ENCODE measurements at places on chromosomes 12 and 14.
A peak's percentile ranks its signal among the peaks of the same experiment; 100 is the strongest.

DNA sequence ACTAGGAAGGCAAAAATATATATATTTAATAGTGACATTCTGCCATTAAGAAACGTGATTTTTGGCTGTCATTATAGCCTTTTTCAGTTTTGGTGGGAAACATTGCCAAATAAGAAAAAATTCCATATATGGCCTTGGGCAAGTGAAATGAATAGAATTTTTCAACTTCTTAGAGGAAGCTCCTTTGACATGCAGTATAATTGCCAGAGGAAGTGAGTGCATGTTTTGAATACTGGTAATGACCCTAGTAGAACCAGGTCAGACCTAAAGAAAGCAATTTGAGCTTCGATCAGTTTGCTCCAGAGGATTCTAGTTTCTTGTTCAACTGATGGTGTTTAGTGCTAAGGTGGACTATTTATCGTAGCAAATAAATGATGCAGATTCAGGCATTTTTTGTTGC lies 26.2 kb upstream of the TRIM9 start:
- no peak for DNase-seq

- no peak for DNase-seq
These were observed 55.4 kb downstream of the TMEM121 start for GRCh38 chr14:105581551-105582341.

- DNase-seq, result no peak
These were observed 139.7 kb upstream of the DYRK2 start for GRCh38 chr12:67508830-67509229.

DNA sequence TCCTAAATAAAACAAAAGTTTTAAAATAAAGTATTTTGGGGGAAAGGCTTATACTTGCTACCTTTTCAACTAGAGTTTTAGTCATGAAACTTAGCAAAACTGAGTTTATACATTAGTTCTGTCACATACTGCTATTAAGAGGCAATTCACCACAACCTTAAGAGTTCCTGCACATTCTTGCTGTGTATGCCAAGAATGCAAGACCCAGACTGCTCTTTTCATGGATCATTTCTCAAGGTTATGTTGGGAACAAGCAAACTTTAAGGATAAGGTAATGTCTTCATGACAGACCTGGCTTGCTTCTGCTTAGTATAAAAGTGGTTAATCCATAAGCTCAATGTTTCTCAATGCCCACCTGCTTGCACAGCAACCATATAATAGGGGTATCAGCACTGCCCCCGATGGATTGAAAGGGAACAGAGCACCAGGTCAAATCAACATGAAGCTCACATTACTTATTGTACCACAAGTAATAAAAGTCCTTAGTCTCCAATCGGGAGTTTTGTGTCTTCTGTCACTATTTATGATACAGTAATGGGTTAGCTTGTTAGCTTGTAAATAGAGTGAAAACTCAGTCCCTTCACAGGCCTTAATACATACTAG lies 67.6 kb downstream of the KIF21A start:
- no peak for DNase-seq

GRCh38 chr14:93201155-93201704 lies 5.6 kb downstream of the GON7 start:
- DNase-seq, result no peak

- peak; percentile 83 for DNase-seq
These were observed 790 bp upstream of the GPR19 start for GRCh38 chr12:12696562-12697383.

GRCh38 chr14:64720131-64720576 lies 15.9 kb downstream of the PLEKHG3 start:
- DNase-seq, result no peak

DNA sequence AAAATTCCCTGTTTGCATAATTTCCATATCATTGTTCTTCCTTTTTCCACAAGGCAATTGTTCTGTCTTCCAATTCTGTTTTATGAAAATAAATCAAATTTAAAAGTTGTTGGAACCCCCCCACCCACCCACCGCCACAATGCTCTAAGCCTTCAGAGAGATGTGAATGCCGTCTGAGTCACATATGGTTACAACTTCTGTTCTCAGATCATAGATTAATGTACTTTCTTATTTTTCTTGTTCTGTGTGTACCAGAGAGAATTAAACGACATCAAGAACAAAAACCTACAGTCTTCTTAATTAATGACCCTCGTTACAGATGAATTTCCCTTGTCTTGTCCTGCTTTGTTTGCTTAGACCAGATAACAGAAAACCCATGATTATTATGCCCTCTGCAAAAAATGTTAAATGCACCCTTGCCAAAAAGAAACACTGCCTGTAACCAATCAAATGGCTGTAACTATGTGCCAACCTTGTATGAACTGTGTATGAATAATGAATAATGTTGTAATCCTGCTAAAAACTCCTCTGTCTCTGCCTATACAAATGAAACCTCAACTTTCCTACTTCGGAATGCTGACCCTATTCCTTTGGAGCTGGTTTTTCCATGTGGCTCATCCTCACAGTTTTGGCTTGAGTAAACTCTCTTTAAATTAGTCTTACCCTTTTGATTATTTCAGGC lies 14.0 kb downstream of the OR6S1 start:
- DNase-seq, result no peak

DNA sequence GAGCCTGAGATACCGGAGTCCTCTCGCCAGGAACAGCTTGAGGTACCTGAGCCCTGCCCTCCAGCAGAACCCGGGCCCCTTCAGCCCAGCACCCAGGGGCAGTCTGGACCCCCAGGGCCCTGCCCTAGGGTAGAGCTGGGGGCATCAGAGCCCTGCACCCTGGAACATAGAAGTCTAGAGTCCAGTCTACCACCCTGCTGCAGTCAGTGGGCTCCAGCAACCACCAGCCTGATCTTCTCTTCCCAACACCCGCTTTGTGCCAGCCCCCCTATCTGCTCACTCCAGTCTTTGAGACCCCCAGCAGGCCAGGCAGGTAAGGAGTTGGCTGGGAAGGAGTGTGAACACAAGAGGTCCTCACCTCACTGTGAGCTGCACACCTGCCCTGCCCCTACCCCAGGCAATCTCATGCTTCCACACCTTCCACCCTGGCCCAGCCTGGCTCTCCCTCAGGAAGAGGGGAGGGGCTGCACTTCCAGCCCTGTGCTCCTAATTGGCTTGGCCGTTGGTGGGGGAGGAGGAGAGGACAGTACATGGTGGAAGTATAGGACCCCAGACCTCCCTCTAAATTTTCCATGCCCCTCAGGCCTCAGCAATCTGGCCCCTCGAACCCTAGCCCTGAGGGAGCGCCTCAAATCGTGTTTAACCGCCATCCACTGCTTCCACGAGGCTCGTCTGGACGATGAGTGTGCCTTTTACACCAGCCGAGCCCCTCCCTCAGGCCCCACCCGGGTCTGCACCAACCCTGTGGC lies 6.2 kb downstream of the C1QL4 start:
- DNase-seq, result no peak

GRCh38 chr14:20409226-20409625 lies 4.1 kb downstream of the TEP1 start:
- no peak for DNase-seq

- no peak for DNase-seq
These were observed 15.5 kb downstream of the RIC8B start for GRCh38 chr12:106790020-106790419.

GRCh38 chr14:26415618-26416123 lies 182.2 kb downstream of the NOVA1 start:
- DNase-seq, result no peak

DNA sequence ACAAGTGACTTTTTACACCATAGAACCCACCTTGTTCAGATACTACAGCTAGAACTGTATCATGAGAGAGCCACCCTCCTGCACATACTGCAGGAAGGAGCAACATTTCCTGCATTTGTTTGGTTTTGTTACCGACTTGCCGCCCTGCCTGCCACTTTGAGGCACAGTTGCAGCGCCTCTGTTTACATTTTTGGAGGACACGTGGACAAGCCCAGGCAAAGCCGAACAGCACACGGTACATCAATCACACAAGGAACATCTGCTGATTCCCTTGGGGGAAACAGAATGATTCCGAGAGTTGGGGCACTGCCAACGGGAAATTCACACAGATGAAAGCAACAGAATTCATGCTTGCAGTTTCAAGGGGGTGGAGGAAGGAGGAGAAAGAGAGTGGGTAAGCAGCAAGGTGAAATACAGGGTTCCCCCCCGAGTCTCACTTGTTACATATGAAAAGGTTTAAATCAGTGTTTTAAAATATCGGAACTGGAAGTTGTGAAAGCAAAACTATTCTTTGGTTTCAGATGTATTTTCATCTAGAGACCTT lies 110.7 kb downstream of the BTG1 start:
- peak; percentile 10 for DNase-seq

- peak; percentile 56 for DNase-seq
These were observed 92.9 kb upstream of the EGLN3 start for GRCh38 chr14:34043627-34044372.
